Glomerular endothelial cell (primary cell): ENCODE measurements at places on chromosomes 3 and 15. TPM values are rescaled to one million over a fixed set of nuclear protein-coding genes. Genes with fewer than 3 reads are reported as not detected.

Gene PCSK6
- total RNA-seq: 19.2 and 24.4 TPM in 2 replicates

DNA sequence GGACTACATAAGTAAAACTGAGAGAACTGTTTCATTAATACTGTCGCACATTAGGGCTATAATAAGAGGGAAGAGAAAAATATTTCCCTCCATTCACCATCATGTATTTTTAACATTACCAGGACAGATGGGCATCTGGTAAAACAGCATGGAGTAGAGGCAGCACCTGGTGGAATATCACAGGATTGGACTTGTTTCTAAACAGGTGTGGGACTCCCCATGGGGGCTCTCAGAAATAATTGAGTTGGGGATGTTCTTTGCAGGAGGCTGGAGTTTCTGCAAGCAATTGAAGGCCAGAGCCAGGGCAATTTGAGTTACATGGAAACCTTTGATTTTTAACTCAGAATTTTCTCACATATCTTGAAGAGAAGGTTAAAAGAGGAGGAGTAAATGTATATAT lies 8.4 kb upstream of the MINDY2 start:
- no peak for DNase-seq

DNA sequence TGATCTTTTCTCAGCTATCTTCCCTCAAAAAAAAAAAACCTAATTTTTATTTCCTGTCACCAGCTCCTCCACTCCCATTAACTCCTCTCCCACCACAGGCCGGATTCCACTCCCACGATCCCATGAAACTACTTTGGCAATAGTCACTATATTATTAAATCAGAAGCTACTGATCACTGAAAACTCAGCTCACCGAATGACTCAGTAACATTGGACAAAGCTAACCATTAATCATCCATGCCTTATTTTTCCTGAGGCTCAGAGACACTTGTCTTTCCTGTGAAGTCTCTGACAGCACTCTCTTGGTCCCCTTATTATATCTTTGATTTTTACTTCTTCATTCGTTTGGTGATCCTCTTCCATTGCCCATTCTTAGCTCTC lies 260.2 kb downstream of the CGGBP1 start:
- DNase-seq: no peak

- no peak for DNase-seq
Observed at GRCh38 chr3:61141227-61141626, 110.0 kb downstream of the FHIT start.

DNA sequence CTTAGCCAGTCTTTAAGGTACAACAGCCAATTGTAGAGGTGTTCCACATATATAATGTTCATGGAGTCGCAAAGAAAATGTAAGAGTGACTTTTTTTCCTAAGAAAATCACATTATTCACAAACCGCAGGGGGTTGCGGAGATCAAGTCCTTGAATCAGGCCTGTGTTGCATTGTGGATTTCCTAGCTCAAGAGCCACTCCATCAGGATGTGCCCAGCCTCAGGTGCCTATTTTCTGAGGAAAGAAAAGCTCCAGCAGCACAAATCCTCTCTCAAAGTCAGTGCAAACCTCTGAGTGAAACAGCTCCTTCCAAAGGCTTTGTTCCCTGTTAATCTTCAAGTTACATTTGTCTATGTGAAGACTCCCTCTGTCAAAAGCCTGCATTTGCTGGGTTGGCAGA lies 349.4 kb downstream of the CLSTN2 start:
- no peak for DNase-seq

Gene CHCHD4
- 9.6 and 13.6 TPM in 2 replicates for total RNA-seq

GRCh38 chr3:88057630-88058305 lies 1.0 kb downstream of the CGGBP1 start:
- DNase-seq: no peak

Gene CHRNB4
- not detected in 2 replicates for total RNA-seq

DNA sequence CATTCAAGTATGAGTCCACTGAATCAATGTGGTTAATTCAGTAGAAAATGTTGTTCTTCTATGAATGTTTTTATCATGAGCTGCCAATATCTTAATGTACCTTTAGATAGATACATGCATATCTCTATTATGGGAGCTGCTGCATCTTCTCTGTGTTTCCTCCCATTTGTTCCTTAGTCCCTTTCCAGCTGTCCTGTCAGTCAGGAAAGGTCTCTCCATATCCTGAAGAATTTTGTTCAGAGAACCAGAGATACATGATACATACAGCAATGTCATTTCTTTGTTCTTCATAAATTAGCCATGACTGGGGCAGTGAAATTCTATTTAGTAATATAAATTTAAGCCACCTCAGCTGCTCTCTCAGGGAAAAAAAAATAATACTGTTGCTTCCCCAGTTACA lies 103.7 kb downstream of the P3H2 start:
- no peak for DNase-seq

DNA sequence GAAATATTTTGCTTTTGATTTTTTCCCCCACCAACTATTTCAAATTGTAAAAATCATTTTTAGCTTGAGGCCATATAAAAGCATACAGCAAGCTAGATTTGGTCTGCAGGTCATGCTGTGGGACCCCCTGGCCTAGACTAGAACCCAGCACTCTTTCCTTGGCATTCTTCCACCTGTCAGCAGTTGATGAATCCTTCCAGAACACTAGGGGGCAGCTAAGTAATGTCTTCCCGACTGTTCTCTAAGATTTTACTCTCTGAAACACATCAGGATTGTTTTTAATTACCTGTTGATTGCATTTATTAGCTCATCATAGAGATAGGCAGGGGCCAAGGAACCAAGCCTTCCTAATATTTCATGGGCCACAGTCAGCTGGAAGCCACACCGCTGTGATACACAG lies 174.5 kb downstream of the CACNA1D start:
- DNase-seq: no peak

DNA sequence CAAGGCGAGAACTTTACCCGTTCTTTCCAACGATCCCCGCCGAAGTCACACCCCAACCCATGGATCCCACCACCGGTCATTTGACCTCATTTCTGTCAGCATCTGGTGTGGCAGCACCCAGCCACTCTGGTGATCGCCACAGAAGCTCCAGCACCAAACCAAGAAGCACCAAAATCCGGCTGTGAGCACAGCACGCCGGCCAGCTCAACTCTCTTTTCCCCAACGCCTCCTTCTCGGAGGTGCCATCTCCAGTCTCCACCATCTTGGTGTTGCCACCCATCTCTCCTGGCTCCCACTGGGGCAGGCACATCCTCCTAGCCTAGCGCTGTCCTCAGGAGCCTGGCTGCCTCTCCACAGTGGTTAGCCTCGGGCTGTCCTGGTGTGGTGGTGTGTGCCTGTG lies 6.5 kb downstream of the MUC4 start:
- no peak for DNase-seq

Gene LOXL1
- total RNA-seq: 35.5 and 37.7 TPM in 2 replicates

Gene OXTR
- 1.1 and 4.8 TPM in 2 replicates for total RNA-seq

- DNase-seq: no peak
Observed at GRCh38 chr3:25463836-25464418, 35.9 kb downstream of the RARB start.
